ENCODE measurements at places on chromosomes 3 and 15.

DNA sequence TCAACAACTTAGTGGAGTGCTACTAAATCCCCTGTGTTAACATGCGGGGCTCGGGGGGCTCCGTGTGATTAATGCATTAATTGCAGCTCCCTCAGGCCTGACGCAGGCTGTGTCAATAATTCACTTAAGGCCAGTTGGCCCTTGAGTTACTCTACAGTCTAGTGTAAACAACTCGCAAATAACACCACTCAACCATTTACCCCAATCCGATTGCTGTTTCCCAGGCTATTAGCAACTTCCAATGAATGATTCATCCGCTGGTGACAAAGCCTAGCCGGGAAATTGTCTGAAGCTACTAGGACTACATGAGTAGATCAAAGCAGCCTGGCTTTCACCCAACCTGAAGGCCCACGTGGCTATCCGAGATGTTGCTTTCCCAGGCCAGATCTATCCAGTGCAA is 121.3 kb upstream of the SOX14 start:
- DNase-seq = no peak

DNA sequence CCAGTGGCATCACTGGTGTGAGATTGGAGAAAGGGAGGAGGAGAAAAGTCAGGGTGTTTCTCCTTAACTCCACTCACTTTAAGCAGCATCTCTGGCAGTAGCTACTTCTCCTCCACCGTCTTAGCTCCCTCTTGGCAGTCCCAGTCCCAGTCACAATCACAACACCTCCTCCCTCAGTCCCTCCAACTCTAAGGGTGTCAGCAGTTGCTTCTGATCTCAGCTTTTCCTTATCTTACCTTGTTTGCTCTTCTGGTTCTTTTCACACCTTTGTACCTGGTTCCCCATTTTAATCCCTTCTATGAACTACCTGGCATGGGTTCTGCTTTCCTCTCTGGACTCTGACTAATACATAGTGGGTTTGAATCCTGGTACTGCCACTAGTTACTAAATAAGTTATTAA is 188.3 kb upstream of the CTDSPL start:
- no peak for DNase-seq

DNA sequence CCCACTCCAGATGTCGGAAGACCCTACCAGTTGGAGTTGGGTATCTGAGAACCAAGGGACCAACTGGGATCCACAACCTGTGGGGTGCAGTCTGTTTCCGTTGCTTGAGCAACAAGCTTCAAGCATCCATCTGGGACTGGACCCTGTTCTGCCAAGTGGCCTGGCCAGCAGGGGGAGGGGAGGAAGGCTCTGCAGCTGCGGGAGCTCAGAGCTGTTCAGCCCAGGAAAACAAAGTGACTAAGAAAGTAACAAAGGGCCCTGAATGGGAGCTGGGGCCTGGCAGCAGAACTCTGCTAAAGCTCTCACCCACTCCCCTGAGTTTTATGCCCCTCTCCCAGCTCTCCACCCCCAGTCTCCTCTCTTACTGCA is 2.7 kb downstream of the TYRO3 start:
- peak; percentile 70 for DNase-seq

- no peak for DNase-seq
Observed at GRCh38 chr3:51276046-51276445, 109.0 kb upstream of the MANF start.

GRCh38 chr3:98032904-98033303 is 2.2 kb downstream of the GABRR3 start:
- DNase-seq = no peak

DNA sequence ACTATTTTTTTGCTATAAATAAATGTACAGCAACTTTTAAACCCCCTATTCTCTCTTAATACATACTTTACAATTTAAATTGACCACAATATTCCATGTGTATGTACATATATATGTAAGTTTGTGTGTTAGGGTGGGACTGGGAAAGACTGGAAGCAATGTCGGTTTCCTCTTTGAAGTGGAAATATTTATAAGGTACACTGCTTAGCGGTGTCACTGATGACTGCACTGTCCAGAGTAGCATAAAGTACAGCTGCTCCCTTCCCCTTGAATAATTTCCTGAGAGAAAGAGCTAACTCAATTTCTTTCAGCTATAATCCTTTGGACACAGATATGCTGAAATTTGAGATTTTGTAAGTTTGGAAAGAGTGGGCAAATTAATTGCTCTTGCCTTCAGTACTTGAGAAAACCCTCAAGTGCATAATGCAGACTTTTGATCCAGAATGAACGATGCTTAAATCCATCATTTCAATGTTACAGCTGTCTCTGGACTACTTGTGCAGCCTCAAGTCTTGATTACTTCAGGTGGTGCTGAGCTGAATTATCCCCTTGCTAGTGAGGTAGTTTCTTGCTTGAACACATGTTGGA is 267.0 kb upstream of the CFAP20DC start:
- DNase-seq = no peak

DNA sequence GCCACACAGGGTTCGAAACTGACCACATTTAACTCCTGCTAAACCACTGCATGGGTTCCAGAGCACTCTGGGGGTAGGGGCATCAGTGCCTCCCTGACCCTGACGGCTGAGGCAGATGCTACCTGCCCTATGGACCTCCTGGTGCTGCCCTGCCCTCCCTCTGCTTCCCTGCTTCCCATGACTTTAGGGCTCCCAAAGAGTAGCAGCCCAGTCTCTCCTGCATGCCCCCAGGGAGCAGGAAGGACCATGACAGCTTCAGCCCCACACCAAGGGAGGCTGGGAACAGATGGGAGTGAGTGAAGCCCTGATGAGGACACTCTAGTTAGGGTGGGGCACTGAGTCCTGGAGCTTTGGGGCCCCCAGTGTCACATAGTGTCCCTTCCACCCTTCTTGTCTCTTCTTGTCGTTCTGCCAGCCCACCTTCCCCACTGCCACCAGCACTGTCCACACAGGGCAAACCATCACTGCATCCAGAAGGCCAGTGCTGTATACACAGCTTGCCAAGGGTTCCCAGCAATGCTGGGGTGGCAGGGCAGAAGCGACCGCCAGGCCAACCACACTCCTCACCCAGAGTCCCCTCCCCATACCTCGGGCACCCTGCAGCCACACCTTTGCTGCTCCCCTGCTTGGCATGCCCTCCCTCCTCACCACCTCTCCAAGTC is 31.0 kb downstream of the SRPRB start:
- DNase-seq = no peak

- peak; percentile 47 for DNase-seq
Observed at GRCh38 chr3:159923956-159924355, 64.7 kb upstream of the IL12A start.

GRCh38 chr15:99683000-99683670 is 50.1 kb downstream of the LYSMD4 start:
- no peak for DNase-seq

DNA sequence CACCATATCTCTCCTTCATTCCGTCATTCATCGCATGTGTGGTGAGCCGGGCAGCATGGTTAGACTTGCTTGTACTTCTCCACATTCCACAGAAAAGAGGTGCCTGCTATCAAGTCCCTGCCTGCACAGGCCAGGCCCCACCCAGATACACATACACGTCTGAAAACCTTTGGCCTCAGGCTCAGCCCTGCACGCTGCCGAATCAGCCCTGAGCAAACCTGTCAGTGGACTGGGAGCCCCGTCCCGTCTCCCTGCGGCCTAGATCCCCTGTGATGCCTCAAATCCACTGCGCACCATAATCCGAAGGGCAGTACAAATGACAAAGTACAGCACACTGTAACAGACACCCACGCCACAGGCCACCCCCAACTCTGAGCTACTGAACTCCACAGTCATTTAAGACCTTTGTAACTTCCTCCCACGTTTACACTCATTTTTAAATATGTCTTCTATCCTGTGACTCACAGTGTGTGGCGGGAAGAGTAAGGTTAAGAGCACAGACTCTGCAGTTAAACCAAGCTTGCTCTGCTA is 67.1 kb downstream of the MB21D2 start:
- no peak for DNase-seq

DNA sequence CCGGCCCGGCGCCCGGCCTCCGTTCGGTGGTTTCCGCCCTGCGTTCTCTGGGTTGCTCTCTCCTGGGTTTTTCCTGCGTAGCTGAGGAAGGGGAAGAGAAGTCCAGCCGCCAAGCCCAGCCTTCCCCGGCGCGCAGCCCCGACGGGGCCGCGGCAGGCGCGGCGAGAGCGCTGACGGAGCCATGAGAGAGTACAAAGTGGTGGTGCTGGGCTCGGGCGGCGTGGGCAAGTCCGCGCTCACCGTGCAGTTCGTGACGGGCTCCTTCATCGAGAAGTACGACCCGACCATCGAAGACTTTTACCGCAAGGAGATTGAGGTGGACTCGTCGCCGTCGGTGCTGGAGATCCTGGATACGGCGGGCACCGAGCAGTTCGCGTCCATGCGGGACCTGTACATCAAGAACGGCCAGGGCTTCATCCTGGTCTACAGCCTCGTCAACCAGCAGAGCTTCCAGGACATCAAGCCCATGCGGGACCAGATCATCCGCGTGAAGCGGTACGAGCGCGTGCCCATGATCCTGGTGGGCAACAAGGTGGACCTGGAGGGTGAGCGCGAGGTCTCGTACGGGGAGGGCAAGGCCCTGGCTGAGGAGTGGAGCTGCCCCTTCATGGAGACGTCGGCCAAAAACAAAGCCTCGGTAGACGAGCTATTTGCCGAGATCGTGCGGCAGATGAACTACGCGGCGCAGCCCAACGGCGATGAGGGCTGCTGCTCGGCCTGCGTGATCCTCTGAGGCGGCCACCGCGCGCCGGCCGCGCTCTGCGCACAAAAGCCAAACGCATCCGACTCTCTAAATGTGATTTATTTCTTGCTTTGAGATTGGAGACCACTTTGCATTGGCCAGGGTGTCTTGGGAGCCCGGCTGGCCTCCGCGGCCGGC is 727 bp downstream of the RAP2B start:
- DNase-seq = peak; percentile 43

DNA sequence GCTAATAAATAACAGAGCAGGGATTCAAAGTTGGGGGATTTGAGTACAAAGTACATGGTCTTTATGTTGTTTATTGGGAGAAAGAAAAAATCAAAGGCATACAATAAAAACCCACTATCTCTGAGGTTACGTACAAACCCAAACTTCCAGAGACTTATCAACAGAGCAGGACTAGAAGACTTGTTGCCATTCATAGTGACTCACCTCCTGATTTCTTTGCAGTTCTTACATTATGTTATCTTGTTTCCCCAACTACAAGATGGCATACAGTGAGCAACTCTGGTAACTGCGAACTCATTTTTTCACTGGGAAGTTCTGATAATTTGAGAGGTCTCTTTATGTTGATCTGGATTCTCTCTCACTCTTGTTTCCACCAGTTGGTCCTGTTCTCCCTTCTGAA is 80.6 kb upstream of the ETV5 start:
- DNase-seq = peak; percentile 4

DNA sequence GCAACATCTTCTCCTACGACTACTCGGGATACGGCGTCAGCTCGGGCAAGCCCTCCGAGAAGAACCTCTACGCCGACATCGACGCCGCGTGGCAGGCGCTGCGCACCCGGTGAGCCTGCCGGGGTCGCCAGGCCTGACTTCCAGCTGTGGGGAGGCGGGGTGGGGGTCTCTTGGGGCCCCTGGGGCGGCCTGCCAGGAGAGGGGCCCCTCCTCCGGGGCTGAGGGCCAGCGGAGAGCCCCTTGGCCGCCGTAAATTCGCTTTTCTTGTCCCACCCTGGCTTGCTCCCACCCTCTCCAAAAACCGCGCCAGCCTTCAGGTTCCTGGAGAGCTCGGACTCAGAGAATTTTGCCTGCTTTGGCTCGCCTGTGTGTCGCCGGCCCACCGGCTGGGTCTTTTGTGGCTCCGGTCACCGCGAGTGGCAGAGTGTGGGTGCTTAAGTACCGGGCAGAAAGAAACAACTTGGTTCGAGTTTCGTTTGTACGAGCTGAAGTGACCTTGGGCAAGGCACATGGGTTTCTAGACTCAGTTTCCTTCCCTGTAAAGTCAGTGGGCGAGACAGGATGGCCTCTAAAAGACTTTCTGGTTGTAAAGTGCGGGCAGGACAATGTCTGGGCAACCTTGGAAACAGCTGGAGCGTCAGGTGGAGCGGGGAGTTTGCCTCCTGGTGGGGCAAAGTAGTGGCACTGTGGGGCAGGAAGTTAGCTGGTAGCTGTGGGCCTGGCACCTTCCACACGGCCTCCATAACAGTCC is 976 bp downstream of the ABHD17C start:
- DNase-seq = peak; percentile 29

- DNase-seq = no peak
Observed at GRCh38 chr3:116734243-116734642, 24.7 kb downstream of the TUSC7 start.

DNA sequence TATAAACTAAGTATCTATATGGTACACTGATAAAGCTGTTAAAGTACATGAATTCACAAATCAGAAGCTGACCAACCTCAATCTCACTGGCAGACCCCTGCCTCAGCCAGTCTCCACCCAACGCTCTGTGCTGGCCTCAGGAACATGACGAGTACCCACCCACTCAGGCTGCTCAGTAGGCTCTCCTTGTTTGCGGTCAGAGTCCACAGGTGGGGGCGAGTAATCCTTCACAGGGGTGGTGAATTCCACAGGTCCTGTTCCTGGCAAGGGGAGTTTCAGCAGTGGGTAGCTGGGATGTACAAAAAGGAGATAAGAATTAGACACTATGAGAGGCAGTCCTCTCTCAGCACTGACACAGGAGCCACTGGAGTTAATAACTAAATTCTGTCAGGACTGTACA is 40.9 kb downstream of the SCAP start:
- DNase-seq = no peak

DNA sequence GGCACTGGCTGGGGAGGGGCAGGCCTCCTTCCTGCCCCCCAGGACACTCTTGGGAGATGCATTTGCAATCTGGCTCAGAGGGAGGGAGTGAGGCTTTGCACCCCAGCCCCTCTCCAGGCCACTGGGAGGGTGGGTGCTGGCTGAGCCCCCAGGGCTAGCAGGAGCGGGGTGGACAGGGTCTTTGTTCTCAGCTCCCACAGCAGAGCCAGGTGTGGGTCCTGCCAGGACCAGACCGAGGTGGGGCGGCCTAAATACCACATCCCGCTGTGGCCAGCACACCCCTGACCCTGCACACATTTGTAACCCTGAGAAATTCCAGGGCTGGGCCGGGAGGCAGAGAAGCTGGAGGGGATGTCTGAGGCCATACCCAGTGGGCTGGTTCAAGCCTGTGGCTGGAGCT is 41.0 kb downstream of the STARD5 start:
- no peak for DNase-seq

- DNase-seq = no peak
Observed at GRCh38 chr3:27200721-27201489, 168.3 kb downstream of the NEK10 start.

DNA sequence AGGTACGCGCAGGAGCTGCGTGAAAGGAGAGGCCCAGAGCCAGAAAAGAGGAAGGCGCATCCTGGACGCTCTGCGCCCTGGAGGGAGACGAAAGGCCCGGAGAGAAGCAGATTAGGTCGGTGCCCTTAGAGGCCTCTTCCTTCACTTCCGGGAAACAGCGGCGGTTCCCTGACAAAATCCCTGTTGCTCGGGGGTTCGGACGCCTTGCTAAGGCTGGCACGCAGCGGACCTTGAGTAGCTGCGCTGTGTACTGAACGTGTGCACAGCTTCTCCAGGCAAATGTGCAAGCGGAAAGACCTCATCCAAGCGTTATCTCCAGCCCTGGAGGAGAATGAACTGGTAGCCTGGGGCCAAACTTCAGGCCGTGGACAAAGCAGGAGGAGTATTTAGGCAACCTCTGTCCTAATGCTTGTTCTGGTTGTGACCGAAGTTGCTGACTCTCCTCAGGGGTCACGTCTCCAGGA is 3.0 kb upstream of the SOX14 start:
- DNase-seq = no peak

Measured in fibroblast of the aortic adventitia (primary cell).